ENCODE measurements at places on chromosomes 13 and 19. TPM values are rescaled to one million over a fixed set of nuclear protein-coding genes. Genes with fewer than 3 reads are reported as not detected.

Gene TEAD2
- 17.9 TPM for total RNA-seq

Gene FSD1
- total RNA-seq, result 8.3 TPM

Gene KL
- total RNA-seq, result 0.04 TPM

Gene FUT2
- not detected for total RNA-seq

Gene MYH14
- 5.5 TPM for total RNA-seq

Data from A549 treated with CORT108297 at 1 μM for 4 hours (cell line).